ENCODE measurements at places on chromosomes 4 and X. TPM values are rescaled to one million over a fixed set of nuclear protein-coding genes. Genes with fewer than 3 reads are reported as not detected.

HOPX gene
- 353 TPM for total RNA-seq

RTL3 gene
- not detected for total RNA-seq

DNA sequence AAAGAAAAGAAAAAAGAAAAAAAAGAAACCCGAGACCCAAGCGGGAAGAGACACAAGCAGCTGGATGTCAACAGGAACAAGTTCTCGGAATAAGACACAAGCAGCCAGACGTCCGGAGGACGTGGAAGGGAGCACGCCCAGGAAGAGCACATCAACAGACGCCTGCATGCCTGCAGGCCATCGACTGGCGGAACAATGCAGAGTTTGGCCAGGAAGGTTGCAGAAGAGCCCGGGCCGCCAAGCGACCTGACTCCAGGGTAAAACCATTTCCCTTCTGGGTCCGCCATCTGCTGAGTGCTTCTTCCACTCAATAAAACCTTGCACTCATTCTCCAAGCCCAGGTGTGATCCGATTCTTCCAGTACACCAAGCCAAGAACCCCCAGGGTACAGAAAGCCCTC is 95.6 kb upstream of the PRR32 start:
- no peak for DNase-seq

BEND4 gene
- 1.4 TPM for total RNA-seq

MAGEA2B gene
- not detected for total RNA-seq

- no peak for DNase-seq
Measured at GRCh38 chrX:48711162-48711928, 14.8 kb downstream of the SUV39H1 start.

RAB28 gene
- 34.7 TPM for total RNA-seq

DNA sequence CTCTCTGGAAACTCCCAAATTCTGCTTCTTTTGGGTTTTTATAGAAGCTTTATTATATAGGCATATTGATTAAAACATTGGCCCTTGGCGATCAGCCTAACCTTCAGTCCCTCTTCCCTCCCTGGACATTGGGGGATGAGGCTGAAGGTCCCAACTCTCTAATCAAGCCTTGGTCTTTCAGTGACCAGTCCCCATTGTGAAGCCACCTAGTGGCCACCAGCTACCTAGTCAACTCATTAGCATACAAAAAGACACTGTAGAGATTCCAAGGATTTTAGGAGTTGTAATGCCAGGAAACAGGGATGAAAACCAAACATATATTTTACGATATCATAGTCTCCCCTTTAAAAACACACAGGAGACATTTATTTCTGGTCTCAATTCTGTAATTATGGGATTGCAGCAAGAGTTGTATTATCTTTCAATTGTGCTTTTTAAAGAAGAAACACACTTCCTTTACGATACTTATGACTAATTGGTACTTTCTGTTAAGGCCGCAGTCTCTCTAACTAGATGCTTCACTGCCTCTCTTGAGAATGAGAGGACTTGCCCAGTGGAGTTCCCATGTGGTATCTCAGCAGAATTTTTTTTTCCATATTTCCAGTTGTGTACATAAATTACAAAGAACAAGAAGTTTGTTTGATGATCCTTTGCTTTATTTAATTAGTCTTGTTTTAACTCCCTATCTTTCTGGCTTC is 58.2 kb downstream of the WDR17 start:
- DNase-seq: no peak

- no peak for DNase-seq
Measured at GRCh38 chrX:16852617-16853179, 17.5 kb downstream of the RBBP7 start.

- DNase-seq: no peak
Measured at GRCh38 chr4:24197955-24198354, 308.1 kb upstream of the PPARGC1A start.

ALAS2 gene
- 188 TPM for total RNA-seq

DNA sequence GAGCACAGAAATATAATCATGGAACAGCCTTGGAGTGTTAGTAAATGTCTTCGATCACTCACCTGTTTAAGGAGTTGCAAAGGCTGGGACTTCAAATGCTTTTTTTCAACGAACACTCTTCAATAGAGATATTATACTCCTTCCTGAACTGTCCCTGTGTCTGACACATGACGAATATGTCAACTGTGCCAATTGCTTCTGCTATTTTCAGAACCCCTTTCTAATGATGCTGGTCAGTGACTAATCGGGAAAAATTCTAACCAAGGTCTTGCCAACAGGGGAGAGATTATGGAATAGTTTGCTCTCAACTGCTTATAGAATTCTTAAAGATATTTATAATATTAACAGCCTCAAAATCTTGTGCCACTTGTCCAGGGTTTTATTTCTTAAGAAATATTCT is 8.5 kb upstream of the KLHL34 start:
- DNase-seq: no peak

FAM184B gene
- total RNA-seq: 2.3 TPM

THOC2 gene
- total RNA-seq: 86.9 TPM

GRCh38 chr4:174218127-174218790 is 65.2 kb downstream of the FBXO8 start:
- no peak for DNase-seq

DNA sequence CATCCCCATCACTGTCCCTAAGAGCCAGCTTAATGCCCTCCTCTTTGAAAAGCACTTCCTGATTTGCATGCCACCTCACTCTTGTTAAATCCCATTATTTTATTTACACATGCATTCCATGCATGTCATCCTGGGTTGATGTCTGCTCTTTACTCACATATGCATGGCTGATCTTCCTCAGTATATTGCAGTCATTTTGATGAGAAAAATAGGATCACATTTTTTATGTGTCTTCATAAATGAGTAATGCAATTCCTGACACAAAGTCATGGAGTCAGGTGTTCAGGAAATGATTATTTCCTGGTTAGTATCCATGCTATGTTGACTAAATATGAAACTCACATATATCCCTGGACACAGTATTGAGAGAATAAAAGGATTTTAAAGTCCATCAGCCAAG is 204.7 kb downstream of the SLIT2 start:
- DNase-seq: no peak

GRCh38 chr4:6271701-6272465 is 2.2 kb downstream of the WFS1 start:
- no peak for DNase-seq

DNA sequence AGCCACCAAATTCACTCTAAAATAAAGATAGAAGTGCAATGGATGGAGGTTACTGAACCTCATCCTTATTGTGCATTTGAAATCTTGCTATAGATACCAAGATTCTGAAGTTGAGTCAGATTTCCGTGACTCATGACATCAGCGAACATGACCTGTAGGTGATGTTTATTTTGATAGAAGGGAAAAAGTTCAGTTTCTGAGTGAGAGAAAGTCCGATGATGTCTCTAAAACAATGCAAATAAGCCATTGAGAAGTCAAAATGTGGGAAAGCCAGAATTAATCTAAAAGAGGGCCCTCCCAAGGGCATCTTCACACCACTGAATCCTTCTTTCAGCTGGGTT is 20.0 kb downstream of the PHOX2B start:
- DNase-seq: no peak

GYG2 gene
- total RNA-seq: 20.3 TPM

- DNase-seq: no peak
Measured at GRCh38 chr4:80529026-80529425, 193.5 kb downstream of the CFAP299 start.

DNA sequence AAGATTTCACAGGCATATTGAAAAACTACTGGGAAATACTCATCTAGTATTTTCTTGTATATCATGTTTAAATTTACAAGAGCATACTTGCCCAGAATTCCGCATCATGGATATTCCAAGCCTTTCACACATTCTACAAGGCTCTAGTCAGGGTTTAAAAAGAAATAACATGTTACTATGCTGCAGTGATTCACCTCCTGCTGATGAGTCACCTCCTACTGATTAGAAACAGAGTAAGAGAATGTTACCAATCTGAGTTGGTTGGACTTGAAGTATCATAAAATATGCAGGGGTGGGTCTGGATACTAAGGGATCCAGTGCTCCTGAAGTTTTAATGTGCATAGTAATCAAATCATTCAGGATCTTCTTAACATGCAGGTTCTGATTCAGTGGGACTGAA is 192.0 kb upstream of the ANK2 start:
- no peak for DNase-seq

DNA sequence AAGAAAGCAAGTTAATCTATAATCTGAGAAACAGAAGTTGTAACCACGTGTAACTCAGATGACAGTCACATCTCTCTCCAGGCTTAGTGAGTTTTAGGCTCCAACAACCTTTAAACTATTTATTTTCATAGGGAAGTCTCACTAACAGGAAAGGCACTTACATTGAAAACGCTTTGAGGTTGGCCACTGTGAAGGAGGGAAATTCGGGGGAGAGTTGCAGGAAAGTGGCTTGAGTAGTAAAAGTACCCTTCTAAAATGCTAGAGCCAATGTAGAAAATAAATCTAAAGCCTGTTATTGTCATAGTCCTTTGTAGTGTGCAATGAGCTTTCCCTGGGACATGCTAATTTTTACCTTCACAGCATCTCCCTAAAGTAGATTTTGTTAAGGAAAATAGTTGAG is 995 bp upstream of the NFXL1 start:
- DNase-seq: no peak

SOX3 gene
- 2.3 TPM for total RNA-seq

- DNase-seq: no peak
Measured at GRCh38 chrX:145853181-145853580, 35.6 kb downstream of the SLITRK2 start.

XAGE2 gene
- total RNA-seq: not detected

DNA sequence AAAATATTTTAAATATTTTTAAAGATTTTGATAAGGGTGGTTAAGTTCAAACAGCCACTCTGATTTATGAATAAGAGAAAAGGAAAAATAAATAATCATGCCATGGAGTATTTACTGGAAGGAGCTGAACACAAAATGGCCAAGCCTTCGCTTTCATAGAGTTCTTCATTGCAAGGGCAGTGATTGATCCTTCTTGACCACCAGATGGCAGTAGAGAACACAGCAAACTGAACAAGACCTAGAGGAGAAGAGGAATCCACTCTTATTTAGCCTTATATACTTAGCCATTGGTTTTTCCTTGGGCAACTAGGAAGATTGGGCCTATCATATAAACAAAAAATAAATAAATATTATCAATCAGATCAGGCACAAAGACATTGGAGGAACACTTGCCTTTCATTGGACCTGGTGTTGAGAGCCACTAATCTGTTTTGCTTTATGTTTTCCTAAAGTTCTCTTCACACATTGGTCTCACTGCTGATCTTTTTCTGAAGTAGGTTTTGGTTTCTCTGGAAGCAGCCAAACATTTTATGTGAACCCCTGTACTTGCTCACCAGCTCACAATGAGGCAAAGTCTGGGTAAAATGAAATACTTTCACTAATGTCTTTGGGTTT is 58.1 kb upstream of the PARM1 start:
- DNase-seq: peak; percentile 91

DNA sequence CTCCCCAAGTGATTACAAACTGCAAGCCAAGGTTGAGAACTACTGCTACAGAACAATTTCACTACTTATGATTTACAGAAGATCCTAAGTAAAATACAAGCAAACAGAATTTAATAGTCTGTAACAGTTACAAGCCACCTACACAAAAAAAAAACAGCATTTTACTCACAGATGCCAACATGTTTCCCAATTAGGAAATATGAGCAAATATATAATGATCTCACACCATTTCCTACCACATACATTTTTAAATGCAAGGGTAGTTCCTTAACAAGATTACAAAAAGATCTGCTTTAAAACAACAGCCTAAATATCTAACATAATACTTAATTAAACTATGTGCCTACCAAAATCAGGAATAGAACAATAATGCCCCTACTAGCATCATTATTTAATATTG is 63.4 kb downstream of the EFHC2 start:
- DNase-seq: no peak

RHOH gene
- 1.8 TPM for total RNA-seq

- DNase-seq: no peak
Measured at GRCh38 chr4:26995316-26995715, 134.7 kb downstream of the STIM2 start.

DNA sequence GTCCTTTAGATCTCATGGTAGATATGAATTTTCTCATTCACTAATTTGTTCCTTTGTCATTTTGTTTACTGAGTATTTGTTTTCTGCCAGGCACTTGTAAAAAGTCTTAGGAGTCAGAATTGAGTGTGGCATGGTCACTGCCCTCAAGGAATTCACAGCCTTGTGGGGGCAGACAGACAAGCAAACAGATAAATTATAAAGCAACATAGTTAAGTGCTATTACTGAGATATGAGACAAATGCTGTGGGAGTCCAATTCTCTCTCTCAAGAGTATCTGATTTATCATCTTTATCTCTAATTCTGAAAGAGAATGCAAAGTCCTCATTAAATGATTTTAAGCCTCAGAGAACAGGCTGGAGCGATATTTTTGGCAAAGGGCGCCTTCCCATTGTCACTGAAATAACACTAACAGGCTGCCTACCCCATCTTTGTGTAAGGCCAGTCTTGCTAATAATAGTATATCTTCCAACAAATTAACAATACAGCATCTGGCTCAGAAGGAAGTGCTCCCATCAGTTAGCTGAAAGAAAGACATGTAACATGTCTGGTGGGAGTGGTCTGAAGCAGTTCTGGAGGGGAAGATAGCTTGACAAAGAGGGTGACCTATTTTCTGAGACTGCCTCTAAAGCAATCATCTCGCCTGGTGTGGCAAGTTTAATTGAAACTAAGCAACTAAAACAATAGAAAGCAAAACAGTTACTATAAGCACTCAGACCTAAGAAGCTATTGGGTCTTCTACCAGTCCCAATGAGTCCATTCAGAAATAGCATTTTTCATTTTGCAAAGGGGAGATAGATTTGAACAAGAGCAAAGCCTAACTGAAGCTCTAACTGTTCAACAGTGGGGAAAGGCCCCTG is 61.5 kb upstream of the AMOT start:
- peak; percentile 6 for DNase-seq

GRCh38 chr4:109432203-109432602 is 1.4 kb upstream of the SEC24B start:
- no peak for DNase-seq

DNA sequence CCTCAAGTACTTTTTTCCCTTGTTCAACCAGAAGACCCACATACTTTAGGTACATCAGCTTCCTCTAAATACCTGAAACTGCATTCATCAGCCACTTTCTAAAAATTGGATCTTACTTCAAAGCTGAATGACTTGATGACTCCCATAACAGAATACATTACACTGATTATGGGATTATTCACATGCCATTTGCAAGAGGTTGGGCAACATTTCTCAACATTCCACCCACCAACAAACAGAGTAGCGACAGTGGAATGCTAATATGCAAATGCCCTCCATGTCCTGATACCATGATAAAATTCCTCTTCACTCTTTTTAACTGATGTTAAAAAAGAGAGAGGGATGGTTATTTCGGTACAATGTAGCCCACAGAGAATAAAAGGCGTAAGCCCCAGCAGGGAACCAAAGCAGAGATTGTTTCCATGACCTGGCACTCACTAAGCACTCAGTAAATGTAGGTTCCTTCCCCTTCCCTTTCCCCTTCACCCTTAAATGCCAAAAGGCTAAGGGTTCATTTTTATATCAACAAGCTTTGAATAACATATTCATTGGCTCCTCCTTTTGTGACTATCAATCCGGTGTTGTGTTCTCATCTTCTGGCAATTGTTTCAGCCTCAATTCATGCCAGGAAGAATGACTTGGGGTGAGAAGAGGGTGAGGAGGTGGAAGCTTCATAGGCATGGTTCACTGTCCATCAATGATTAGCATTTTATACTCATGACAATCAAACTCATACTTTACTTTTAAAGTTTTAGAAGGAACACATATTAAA is 317.2 kb downstream of the DHX15 start:
- DNase-seq: no peak

GRCh38 chr4:93169966-93170365 is 658.6 kb upstream of the ATOH1 start:
- no peak for DNase-seq

TMSB15B gene
- 14.1 TPM for total RNA-seq

All from spinal cord (tissue), 10 donors.